ENCODE measurements at places on chromosomes 7 and 10.
A peak's percentile ranks its signal among the peaks of the same experiment; 100 is the strongest.

DNA sequence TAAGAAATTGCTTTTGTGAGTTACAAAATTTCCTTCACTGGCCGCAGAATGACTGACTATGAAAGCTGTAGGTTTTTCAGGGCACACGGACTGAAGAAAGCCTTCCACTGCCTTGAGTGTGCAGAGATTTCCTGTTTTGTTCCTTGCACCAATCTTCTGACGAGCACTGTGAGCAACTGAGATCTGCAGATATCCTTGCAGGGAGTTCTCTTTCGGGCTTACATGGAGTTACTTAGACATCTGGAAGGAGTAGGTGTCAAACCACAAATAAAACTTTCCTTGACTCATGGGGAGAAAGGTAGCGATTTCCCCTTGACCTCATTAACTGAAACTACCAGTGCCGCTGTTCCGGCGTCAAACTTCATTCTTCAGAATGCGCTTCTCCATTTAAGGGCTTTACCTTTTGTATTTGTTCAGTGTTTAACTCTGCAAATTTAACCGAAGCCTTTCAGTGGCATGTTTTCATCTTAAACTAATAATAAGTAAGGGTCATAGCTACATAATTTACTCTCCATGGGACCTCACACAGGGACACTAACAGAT, 1175.3 kb downstream of the GATA3 start:
- DNase-seq, result no peak

DNA sequence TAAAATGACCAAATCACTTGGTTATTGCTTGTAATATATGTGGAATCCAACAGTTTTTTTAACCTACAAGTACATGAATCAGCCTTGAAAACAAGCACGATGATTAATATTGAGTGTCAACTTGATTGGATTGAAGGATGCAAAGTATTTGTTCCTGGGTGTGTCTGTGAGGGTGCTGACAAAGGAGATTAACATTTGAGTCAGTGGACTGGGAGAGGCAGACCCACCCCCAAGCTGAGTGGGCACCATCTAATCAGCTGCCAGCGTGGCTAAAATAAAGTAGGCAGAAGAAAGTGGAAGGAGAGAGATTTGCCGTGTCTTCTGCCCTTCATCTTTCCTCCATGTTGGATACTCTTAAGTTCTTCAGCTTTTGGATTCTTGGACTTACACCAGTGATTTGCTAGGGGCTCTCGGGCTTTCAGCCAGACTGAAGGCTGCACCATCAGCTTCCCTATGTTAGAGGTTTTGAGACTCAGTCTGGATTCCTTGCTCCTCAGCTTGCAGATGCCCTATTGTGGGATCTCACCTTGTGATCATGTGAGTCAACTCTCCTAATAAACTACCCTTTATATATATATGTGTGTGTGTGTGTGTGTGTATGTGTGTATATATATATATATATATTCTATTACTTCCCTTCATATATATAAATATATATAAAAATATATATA, 118.4 kb upstream of the WDR11 start:
- no peak for DNase-seq

DNA sequence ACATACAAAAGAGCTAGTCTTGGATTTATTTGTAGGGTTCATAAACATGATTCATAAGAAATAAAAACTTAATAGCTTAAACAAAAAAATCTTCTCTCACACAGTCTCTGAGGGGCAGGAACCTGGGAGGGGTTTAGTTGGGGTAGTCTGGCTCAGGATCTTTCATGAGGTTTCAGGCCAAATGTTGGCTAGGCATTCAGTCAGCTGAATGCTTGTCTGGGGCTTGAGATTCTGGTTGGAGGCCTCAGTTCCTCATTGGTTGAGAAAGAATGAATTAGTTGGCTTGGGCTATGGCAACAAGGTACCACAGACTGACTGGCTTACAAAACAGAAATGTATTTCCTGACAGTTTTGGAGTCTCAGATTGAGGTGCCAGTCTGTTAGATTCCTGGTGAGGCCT, 74.3 kb downstream of the ANKRD7 start:
- no peak for DNase-seq

DNA sequence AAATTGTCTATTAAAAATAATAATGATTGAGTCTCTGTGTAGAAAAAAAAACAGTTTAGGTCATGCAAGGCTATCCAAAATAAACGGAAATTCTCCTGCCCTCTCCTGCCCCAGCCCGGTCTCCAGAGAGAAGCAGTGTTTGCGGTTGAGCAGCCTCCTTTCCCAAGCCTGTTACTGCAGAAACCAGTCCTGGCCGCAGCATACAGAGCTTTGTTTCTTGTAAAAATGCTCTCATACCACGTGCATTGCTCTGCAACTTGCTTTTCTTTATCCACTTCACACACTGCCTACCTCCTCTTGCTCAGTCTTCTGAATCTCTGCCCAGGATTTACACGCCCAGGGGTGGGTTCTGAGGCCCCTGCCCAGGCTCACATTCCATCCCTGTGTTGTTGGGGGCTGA, 34.4 kb upstream of the CUL1 start:
- DNase-seq, result peak; percentile 45

GRCh38 chr10:124993736-124994451, 52.0 kb downstream of the ZRANB1 start:
- DNase-seq, result no peak

- DNase-seq, result no peak
Observed at GRCh38 chr7:111009526-111010040, 81.3 kb upstream of the LRRN3 start.

- no peak for DNase-seq
Observed at GRCh38 chr10:18368682-18369081, 228.5 kb downstream of the CACNB2 start.

GRCh38 chr7:50278120-50278519, 26.4 kb upstream of the IKZF1 start:
- DNase-seq, result no peak
